ENCODE measurements at places on chromosomes 12 and 14.

DNA sequence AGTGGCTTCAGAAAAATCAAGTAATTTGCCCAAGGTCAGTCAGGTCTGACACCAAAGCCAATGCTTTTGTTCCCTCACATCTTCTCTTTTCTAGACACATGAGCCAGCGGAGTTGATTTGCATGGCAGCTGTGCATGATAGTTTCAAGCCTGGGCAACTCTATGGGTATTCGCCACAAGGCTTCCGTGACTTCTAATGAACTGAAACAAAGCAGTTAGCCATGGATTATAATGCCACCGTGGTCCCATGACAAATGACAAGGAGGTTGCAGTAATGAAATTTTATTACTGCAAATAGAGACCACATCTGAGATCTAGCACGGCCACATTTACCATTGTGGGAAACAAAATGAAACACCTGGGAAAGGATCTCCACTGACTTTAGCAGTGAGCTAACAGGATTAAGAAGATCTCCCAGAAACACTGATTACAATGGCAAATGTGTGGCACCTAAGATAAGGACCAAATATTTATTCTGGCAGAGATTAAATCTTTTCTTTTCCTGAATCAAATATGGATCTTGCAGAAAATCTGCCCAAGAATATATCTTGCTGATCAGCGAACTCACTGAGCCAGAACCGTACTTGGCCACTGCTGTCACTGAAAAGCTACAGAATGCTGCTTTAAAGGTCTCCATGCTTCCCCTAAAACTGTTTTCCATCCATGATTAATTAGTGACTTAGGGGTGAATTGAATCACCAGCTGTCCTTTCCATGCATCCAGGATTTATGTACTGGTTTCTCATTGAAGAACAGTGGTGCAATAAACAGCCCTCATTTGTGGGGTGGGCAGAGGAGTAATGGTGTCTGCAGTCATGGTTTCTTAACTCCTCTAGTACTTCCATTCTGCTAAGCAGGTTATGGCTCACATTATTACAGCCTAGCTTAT lies 551.0 kb downstream of the DIO2 start:
- H3K36me3 ChIP-seq = no peaks in the 10 kb centered on the region
- DNase-seq = no peak
- H3K27ac ChIP-seq = no peak overlapping the region
- H3K27me3 ChIP-seq = no peaks in the 10 kb centered on the region

DNA sequence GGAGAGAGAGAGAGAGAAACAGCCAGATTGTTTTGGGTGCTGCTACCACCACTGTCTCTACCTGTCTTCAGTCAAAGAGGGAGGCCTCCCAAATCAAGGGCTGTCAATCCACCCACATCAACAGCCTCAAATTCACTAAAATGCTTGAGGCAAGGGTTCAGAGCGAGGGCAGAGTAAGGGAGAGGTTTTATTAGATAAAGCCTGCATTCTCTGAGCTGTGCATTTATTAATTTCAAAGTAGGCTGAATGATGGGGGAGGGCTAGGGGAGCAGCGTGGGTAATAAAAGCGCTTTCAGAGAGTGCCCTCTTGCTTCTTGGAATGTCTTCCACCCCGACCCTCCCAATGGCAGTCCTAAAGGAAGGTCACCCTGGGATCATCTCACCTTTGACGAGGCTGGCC lies 636.5 kb upstream of the TBX3 start:
- H3K4me3 ChIP-seq = no peak overlapping the region
- DNase-seq = no peak
- no peaks in the 10 kb centered on the region for H3K27me3 ChIP-seq
- H3K4me1 ChIP-seq = no peaks in the 10 kb centered on the region
- H3K36me3 ChIP-seq = no peaks in the 10 kb centered on the region
- H3K27ac ChIP-seq = no peak overlapping the region

GRCh38 chr14:24924544-24924943 lies 125.4 kb downstream of the STXBP6 start:
- H3K4me3 ChIP-seq = no peak overlapping the region
- H3K27ac ChIP-seq = no peak overlapping the region
- H3K27me3 ChIP-seq = no peaks in the 10 kb centered on the region
- no peak for DNase-seq
- peaks cover 9% of the 10 kb centered on the region for H3K4me1 ChIP-seq

GRCh38 chr12:48489012-48489411 lies 6.7 kb downstream of the C12orf54 start:
- peak; percentile 11 for DNase-seq
- H3K36me3 ChIP-seq = no peaks in the 10 kb centered on the region
- H3K4me3 ChIP-seq = no peak overlapping the region
- H3K27me3 ChIP-seq = no peaks in the 10 kb centered on the region
- H3K4me1 ChIP-seq = no peaks in the 10 kb centered on the region
- peak overlapping the region; percentile 56 for H3K27ac ChIP-seq

DNA sequence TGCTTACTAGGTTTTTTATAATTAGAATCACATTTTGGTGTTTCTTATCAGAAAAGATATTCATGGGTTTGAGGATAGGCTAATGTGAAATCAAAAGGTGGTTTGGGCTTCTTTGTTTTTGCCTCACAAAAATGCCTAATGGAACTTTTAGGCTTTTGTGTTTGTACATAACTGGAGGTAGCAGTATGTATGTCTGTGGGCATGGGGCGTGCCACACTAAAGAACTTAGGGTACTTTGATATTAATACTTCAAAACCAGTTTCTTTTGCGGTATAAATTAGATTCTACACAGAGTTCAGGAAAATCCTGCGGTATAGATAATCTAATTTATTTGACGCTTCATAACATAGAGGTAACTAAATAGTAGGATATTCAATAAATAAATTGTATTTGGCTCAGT lies 1.9 kb downstream of the ETV6 start:
- peak overlapping the region; percentile 97 for H3K27ac ChIP-seq
- no peak for DNase-seq
- peaks cover 10% of the 10 kb centered on the region for H3K4me1 ChIP-seq

DNA sequence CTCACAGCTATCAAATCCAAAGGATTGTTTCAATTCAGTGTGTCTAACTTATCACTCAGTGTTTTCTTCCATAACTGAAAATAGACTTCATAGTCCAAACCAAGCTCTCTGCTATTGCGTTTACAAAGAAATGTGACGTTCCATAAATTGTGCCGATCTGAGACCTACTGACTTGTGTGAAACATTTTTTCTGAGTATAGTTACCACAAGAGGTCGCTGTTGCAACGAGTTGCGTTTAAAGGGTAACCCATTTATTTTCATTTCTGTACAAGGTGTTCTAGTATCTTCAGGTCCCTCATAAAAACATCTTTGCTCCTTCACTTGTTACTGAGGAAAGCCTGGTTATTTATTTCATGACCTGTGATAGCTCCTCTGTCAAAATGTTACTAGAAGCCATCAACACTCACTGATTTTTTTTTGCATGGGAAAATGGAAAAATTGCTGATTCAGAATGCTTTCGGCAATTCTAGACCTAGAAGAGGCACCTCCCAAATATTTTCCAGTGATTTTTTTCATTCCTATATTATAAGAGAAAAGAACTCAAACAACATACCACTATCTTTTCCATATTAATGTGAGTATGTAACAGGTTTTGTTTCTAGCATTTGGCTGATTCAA lies 60.9 kb upstream of the OR4E1 start:
- H3K27me3 ChIP-seq = no peaks in the 10 kb centered on the region
- no peak overlapping the region for H3K4me3 ChIP-seq
- no peaks in the 10 kb centered on the region for H3K4me1 ChIP-seq
- no peaks in the 10 kb centered on the region for H3K36me3 ChIP-seq
- no peak overlapping the region for H3K27ac ChIP-seq
- peak; percentile 80 for DNase-seq

- no peak overlapping the region for H3K27ac ChIP-seq
- peaks cover 22% of the 10 kb centered on the region for H3K27me3 ChIP-seq
- no peak for DNase-seq
- no peak overlapping the region for H3K4me3 ChIP-seq
These were observed 4.0 kb downstream of the KRT1 start for GRCh38 chr12:52676163-52676562.

DNA sequence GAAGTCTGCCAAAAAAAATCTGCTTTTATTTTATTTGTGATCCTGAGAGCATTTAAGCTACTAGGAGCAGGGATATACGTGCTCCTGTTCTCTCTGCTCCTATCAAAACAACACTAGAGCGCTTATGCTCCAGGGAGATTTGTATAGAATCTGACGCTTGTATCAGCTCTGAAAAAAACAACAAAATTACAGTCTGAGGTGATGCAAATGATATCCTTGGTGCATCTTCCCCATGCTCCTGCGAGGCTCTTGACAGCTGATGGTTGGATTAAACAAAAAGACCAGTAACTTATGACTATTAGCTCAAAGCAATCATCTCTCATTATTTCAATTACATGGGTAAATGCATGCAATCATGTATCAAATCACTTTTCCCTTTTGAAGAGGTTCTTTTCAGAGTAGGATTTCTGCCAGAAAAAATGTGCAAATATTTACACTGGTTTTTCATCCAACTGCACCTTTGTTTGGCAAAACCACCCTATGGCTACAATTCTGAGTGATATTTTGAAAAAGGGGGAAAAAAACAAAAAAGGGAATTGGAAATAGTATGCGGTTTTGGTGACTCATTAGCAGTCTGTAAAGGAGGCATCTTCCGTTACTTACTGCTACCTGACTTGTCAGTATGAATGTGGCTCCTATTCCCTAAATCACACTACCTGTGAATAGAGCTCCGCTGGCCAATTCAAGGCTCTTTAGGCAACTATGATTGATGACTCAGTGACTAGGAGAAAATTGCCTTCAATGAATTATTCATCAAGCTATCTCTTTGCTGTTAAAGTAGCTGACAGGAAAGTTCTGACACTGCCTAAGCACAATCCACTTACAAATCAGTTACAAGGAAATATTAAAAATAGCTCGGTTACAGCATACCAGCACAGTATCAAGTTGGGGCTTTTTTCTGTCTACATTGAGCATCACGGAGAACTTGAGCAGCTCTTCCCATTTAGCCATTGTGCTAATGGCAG lies 450.0 kb downstream of the FOXG1 start:
- peaks cover 11% of the 10 kb centered on the region for H3K27me3 ChIP-seq
- H3K4me3 ChIP-seq = no peak overlapping the region
- H3K27ac ChIP-seq = no peak overlapping the region

- H3K36me3 ChIP-seq = no peaks in the 10 kb centered on the region
- H3K27me3 ChIP-seq = no peaks in the 10 kb centered on the region
- no peak overlapping the region for H3K4me3 ChIP-seq
- DNase-seq = no peak
- no peak overlapping the region for H3K27ac ChIP-seq
- no peaks in the 10 kb centered on the region for H3K4me1 ChIP-seq
These were observed 6.5 kb downstream of the SLC22A17 start for GRCh38 chr14:23345987-23346692.

DNA sequence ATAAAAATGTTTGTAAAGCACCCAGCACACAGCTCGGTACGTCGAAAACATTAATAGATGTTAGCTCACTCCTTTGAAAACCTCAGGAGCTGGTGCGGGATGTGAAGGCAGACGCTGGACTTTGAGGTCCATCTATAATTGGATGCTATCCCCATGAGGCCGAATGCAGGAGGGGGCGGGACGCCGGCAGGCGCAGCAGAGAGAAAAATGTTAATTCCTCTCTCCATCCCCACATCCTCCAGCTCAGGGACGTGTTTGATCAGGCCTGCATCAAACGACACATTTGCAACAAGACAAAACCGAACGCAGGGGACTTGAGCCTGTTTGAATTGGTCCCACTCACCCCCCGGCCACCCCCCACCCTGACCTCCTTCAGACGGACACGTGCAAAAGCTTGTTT lies 231.0 kb downstream of the RBM19 start:
- no peak for DNase-seq
- no peak overlapping the region for H3K27ac ChIP-seq
- peaks cover 10% of the 10 kb centered on the region for H3K27me3 ChIP-seq
- no peaks in the 10 kb centered on the region for H3K4me1 ChIP-seq
- H3K4me3 ChIP-seq = no peak overlapping the region
- H3K36me3 ChIP-seq = no peaks in the 10 kb centered on the region

- H3K27ac ChIP-seq = no peak overlapping the region
- peaks cover 3% of the 10 kb centered on the region for H3K27me3 ChIP-seq
- H3K4me1 ChIP-seq = no peaks in the 10 kb centered on the region
- no peaks in the 10 kb centered on the region for H3K36me3 ChIP-seq
- no peak for DNase-seq
These were observed 780 bp upstream of the MYO1H start for GRCh38 chr12:109346920-109347319.

GRCh38 chr14:63275611-63276010 lies 43.1 kb downstream of the GPHB5 start:
- DNase-seq = no peak
- H3K4me1 ChIP-seq = no peaks in the 10 kb centered on the region
- H3K4me3 ChIP-seq = no peak overlapping the region
- H3K36me3 ChIP-seq = no peaks in the 10 kb centered on the region
- no peaks in the 10 kb centered on the region for H3K27me3 ChIP-seq

DNA sequence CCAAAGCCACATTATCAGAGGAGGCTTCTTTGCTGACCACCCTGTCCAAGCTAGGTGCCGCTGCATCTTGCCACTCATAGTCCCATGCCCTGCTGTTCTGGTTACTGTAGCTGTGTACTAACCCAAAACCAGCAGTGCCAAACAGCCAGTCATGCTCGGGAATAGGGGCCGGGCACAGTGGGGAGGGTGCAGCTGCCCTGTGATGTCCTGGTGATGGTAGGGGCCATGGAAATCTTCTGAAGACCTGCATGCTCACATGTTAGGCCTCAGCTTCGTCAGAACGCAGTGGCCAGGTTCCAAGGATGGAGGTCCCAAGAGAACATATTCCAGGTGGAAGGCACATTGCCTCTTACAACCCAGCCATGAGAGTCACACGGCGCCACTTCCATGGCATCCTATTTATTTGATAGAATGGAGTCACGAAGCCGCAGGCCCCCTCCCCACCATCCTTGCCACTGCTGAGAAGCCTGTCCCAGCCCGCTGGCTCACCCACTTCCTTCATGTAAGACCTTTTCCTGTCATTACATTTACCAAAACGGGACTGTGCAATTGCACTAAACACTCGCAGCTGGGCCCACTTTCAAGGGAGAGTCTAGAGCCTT lies 48.5 kb downstream of the FAM222A start:
- DNase-seq = no peak
- H3K4me3 ChIP-seq = no peak overlapping the region
- H3K27me3 ChIP-seq = no peaks in the 10 kb centered on the region
- no peak overlapping the region for H3K27ac ChIP-seq
- no peaks in the 10 kb centered on the region for H3K4me1 ChIP-seq
- no peaks in the 10 kb centered on the region for H3K36me3 ChIP-seq

DNA sequence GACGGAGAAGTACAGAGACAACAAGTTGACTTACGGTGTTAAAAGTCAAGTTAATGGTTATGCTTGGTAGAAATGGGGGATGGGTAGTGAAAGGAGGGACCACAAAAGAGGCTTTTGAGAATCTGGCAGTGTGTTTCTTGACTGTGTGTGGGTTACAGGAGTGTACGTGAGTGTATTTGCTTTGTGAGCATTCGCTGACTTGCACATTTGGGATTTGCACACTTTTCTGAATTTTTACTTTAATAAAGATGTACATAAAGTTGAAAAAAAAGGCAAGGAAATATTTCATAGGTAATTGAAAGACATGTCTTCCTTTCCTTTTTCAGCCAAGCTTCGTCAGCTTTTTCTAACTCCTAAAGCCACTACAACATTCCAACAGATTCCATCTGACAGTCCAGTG lies 28.6 kb upstream of the CCDC91 start:
- no peaks in the 10 kb centered on the region for H3K27me3 ChIP-seq
- H3K4me1 ChIP-seq = no peaks in the 10 kb centered on the region
- H3K36me3 ChIP-seq = no peaks in the 10 kb centered on the region
- H3K4me3 ChIP-seq = no peak overlapping the region
- H3K27ac ChIP-seq = no peak overlapping the region
- DNase-seq = no peak

- no peaks in the 10 kb centered on the region for H3K27me3 ChIP-seq
- no peak within 1 kb of the TSS for H3K4me3 ChIP-seq
- H3K27ac ChIP-seq = no peak within 1 kb of the TSS
- H3K36me3 ChIP-seq = no peaks in the 10 kb centered on the region
- H3K4me1 ChIP-seq = peaks cover 20% of the 10 kb centered on the region
These were observed at the start of gene AKAP6 for GRCh38 chr14:32329146-32329545. TSS of gene AKAP6 (plus strand) at chr14:32329298. CDS start at chr14:32433494, 104,196 bp downstream.

Data from hepatocyte (in vitro differentiated cells).